Esophagus squamous epithelium (tissue), 5 donors: ENCODE measurements at places on chromosomes 11 and 22.

DNA sequence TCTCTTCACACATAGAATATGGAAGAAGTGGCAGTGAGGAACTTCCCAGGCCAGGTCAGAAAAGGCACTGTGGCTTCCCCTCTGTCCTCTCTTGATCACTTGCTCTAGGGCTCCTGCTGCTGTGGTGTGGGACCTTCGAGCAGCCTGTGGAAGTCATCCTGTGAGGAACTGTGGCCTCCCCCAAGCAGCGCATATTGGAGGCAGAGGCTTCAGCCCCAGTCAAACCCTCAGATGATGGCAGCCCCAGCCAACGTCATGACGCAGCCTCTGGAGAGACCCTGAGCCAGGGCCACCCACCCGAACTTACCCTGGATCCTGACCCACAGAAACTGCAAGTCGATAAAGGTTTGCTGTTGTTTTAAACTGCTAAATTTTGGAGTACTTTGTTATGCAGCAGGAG, 444.9 kb downstream of the TBC1D22A start:
- DNase-seq, result no peak

DNA sequence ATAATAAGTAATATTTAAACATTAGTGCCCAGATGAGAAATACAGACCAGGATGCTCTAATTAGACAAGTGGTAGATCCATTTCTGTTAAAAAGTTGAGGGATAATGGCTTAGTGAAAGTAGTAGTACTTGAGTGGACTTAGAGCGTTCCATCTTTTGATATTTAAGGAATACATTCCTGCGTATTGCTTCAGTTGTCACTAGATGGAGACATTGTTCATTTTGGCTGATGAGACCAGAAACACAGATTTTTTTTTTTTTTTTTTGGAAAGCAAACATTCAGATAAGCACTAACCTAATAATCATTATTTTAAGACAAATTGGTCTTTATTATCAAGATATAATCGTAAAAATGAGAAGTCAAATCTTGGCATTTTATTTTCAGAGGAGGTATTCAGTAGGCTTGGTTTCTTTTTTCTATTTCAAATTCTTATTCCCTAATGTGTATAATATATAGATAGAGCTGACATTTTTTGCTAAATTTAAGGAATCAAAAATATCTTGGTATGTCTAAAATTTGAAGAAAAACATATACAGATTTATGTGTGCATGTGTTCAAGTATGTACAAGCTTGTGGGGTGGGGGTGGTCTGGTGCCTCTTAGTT, 92.9 kb downstream of the DYNC2H1 start:
- DNase-seq, result no peak

DNA sequence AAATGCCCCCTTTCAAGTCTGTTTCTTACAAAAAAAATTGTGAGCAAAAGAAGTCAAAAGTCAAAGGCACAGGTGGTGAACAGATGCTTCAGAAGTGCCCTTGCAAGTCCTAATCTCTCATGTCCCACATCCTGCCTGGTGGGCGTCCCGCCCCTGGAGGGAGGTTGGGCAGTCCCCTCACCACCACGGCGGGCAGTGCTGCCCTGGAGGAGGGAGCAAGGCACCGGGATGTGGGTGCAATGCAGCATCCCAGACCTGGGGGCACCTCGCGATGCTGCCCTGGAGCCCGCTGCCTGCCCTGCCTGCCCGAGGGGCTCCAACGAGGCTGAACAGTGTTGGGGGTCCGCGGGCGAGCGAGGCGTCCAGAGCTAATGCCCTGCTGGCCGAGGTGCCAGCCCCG, 15.9 kb downstream of the MRGPRG start:
- DNase-seq, result no peak

GRCh38 chr11:44861849-44862557, 88.7 kb downstream of the TP53I11 start:
- DNase-seq, result no peak

GRCh38 chr11:27777033-27777432, 76.8 kb upstream of the BDNF start:
- no peak for DNase-seq
